SK-N-SH (cell line): ENCODE measurements at places on chromosomes 5 and 9. TPM values are rescaled to one million over a fixed set of nuclear protein-coding genes. Genes with fewer than 3 reads are reported as not detected.

Gene PFN3
- polyA plus RNA-seq: not detected in 2 replicates

Gene TMEM174
- polyA plus RNA-seq: not detected in 2 replicates

Gene PCDHA12
- polyA plus RNA-seq: 0.54 and 0.70 TPM in 2 replicates

Gene UBE2QL1
- 0.28 and 0.84 TPM in 2 replicates for polyA plus RNA-seq

Gene DMRTA1
- 0.03 and 0.05 TPM in 2 replicates for polyA plus RNA-seq

Gene CDH9
- polyA plus RNA-seq: not detected in 2 replicates

Gene NOXA1
- polyA plus RNA-seq: 0.39 and 0.67 TPM in 2 replicates

Gene IFNA2
- not detected in 2 replicates for polyA plus RNA-seq

Gene NEUROG1
- not detected in 2 replicates for polyA plus RNA-seq

Gene SLC25A48
- 0.18 and 0.23 TPM in 2 replicates for polyA plus RNA-seq

Gene GRM6
- polyA plus RNA-seq: not detected in 2 replicates

Gene SLC6A18
- not detected in 2 replicates for polyA plus RNA-seq

Gene PTPN3
- 7.5 and 7.8 TPM in 2 replicates for polyA plus RNA-seq

Gene ACTBL2
- polyA plus RNA-seq: 0.99 and 1.0 TPM in 2 replicates

Gene INSL4
- polyA plus RNA-seq: not detected in 2 replicates

Gene PCAT7
- polyA plus RNA-seq: 0.03 TPM in 1 of 2 replicates, not detected in the other

Gene SPINK6
- not detected in 2 replicates for polyA plus RNA-seq

Gene SOX30
- polyA plus RNA-seq: 0.10 and 0.13 TPM in 2 replicates

Gene C5orf58
- polyA plus RNA-seq: not detected in 2 replicates

Gene SPOCK1
- polyA plus RNA-seq: 9.1 and 11.3 TPM in 2 replicates

Gene NR4A3
- polyA plus RNA-seq: 1.3 and 2.1 TPM in 2 replicates

Gene PCDH12
- polyA plus RNA-seq: 0.02 and 0.08 TPM in 2 replicates

Gene AGXT2
- polyA plus RNA-seq: not detected in 2 replicates

Gene SPATA31A3
- polyA plus RNA-seq: not detected in 2 replicates

Gene OMD
- polyA plus RNA-seq: 0.03 TPM in 1 of 2 replicates, not detected in the other

Gene ISL1
- polyA plus RNA-seq: 15.2 and 15.5 TPM in 2 replicates

Gene PCDHGB2
- polyA plus RNA-seq: 3.7 and 4.5 TPM in 2 replicates

Gene PROP1
- polyA plus RNA-seq: not detected in 2 replicates

Gene SLC44A1
- polyA plus RNA-seq: 4.5 and 5.9 TPM in 2 replicates

Gene HAPLN1
- polyA plus RNA-seq: 0.30 and 0.39 TPM in 2 replicates

Gene IFNA4
- not detected in 2 replicates for polyA plus RNA-seq

Gene SURF2
- polyA plus RNA-seq: 35.7 and 46.8 TPM in 2 replicates

Gene NR2F1
- polyA plus RNA-seq: 40.0 and 47.1 TPM in 2 replicates

Gene ATG10
- 3.2 and 3.4 TPM in 2 replicates for polyA plus RNA-seq

Gene CNTFR
- polyA plus RNA-seq: 1.8 and 3.7 TPM in 2 replicates

Gene RBM27
- 6.1 and 8.2 TPM in 2 replicates for polyA plus RNA-seq

Gene SUSD3
- polyA plus RNA-seq: 0.49 and 0.67 TPM in 2 replicates
